ENCODE measurements at places on chromosomes 1 and 21.

- DNase-seq: no peak
Observed at GRCh38 chr21:40235528-40235927, 368.3 kb downstream of the PCP4 start.

DNA sequence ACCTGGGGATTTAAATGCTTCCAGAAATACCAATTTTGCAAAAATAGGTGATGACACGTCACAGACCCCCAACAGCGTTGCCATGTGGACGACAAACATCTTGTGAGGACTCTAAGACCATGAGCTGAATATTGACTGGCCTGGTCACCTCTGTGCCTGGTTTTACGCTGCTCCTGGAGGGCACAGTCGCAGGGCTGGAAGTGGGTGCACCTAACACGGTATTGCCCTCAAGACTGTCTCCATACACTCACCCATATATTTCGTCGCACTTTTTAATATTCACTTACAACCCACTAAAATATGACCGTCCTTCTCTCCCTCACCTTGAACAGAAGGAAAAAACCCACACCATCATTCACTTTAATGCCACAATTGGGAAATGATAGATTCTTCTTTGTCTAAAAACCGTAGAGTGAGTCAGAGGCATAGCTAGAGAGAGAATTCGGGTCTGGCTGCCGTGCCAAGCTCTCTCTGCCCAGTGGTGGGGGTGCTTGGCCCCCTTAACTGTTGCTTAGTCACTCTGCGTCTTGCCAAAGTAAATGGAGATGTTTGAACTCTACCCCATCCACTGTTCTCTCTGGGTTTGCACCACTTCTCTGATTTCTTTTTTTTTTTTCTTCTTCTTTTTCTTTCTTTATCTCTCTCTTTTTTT is 40.8 kb upstream of the UTS2 start:
- no peak for DNase-seq

DNA sequence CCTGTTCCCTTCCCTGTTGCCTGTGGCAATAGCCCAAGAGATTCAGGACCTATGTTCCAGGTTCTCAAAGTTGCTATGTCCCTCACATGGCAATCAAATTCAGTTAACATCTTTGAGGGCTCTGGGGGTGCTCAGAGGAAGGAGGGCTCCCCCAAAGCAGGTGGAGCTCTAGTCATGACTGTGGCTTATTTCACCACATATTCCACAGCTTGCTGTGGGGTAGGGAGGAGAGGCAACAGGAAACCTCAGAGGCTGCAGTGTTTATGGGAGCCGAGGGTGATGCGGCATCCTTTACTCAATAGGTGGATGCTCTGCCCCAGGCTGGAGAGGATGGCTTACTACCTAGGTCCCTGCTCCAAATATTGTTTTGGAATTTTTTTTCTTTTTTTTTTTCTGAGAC is 1.2 kb upstream of the MKNK1 start:
- DNase-seq: no peak

DNA sequence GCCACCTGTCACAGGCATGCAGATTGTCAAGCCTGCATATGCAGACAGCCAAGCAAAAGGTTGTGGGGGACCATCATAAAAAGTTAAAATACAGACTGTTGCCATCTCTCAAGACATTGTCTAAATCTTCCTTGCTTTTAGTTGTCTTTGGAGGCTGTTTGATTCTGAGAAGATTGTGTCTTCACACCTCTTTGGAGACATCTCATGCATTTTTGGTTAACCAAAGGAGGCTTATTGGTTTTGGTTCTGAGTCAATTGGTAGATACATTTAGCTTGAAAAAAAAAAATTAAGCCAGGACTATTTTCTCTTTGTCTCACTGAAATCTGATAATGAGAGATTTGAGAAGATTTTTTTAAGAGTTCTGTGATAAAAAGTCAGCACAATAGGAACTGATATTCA is 217.6 kb downstream of the LYPLAL1 start:
- no peak for DNase-seq

DNA sequence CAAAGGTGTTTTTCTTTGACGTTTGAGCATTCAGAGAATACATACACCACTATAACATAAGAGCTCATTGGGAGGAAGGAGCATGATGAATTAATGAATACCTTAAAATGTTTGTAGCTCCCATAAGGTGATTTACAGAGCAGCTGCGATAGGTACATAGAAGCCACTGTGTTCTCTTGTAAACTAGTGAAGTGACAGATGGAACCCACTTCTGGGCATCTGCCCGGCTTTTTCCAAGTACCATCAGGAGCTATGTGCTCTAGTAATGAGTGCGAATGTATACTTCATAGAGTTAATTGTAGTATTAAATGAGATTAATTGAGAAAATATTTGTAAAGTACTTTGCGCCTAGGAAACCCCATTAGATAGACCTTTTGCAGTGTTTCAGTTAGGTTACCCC is 48.4 kb downstream of the HENMT1 start:
- no peak for DNase-seq
